ENCODE measurements at places on chromosomes 7 and 10.

- DNase-seq = no peak
Measured at GRCh38 chr7:91267171-91267955, 3.1 kb downstream of the FZD1 start.

- DNase-seq = no peak
Measured at GRCh38 chr7:75969182-75969581, 25.2 kb downstream of the TMEM120A start.

DNA sequence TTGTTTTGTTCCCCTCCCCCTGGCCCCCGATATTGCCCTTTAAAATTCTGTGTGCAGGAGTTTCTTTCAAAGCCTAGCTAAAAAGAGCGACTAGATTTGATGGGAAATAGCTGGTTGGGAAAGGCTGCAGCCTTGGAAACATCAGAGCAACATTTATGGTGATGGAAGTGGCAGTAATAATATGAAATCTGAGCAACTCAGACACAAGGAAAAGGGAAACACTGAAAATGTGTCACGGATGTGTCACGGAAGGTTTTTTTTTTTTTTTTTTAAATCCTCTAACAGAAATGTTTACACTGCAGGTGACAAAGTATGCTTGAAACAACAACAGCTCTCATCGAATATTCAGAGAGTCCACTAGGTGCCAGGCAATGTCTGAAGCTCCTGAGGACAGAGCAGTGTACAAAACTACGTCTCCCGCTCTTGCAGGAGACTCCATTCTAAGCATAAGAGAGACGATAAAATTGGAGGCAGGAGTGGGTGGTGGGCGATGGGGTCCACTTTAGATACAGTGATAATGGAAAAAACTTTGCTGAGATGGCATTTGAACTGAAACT, 143.0 kb downstream of the RSU1 start:
- DNase-seq = no peak

- no peak for DNase-seq
Measured at GRCh38 chr7:155482511-155483183, 24.7 kb downstream of the EN2 start.

DNA sequence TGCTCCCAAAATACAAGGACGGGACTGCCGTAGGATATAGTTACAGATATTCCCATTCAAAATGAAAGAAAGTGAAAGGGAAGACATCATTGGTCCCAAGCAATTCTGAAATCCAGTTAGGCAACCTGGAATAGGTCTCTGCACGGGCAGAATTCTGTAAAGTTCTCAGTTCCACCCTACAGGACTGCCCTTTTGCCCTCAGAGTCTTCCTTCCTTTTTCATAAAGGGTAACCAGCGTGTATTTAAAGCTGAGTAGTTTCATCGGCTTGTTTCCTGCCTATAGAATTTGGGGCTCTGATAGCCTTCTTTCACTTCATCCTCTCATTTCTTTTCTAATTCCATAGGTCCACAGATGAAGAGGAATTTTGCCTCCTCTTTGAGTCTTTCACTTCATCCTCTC, 20.0 kb downstream of the COPG2 start:
- no peak for DNase-seq

DNA sequence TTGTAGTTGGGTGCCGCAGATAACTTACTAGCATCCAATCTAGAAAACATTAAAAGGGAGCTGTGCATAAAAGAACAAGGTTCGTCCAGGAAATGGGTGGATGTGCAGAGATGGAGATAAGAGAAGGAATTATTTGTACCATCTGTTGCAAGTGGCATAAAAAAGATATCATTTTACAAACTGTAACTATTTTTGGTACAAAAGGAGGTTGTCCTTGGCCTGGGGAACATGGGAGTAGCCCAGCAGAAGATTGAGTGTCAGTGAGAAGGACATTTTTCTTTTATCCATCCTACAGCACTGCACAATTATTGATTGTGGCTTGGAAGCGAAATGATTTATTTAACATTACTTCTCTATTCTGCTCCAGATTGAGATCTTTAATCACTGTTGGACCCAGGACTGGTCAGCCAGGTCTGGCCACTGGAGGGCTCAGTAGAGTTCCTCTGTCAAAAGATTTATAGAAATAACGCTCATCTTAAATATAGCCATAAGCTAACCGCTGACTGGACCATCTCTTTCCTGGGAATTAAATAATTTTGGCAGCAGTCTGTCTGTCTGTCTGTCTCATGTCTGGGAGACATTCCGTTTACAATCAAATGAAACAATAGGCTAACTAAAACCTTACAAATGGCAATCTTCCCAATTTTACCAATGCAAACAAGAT, 254.1 kb downstream of the KIAA1217 start:
- no peak for DNase-seq

DNA sequence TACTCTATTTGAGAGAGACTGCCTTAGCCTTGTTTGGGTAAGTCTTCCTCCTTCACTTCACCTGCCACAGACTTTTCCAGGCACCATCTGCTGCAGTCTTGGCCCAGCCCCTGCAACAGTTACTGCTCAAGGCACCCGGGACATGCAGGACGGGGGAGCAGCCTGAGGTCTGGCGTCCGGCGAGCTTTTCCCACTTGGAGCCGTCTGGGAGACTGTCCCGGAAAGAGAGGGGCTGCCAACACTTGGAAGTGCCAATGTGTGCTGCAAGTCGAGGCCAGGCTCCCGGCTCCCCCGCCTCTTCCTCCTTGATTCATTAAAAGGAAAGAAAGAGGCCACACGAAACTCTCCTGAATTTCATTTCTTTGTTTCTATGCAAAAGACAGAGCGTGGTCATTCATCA, 13.7 kb downstream of the HTRA1 start:
- no peak for DNase-seq

GRCh38 chr10:96473866-96474265, 39.9 kb downstream of the TLL2 start:
- no peak for DNase-seq

DNA sequence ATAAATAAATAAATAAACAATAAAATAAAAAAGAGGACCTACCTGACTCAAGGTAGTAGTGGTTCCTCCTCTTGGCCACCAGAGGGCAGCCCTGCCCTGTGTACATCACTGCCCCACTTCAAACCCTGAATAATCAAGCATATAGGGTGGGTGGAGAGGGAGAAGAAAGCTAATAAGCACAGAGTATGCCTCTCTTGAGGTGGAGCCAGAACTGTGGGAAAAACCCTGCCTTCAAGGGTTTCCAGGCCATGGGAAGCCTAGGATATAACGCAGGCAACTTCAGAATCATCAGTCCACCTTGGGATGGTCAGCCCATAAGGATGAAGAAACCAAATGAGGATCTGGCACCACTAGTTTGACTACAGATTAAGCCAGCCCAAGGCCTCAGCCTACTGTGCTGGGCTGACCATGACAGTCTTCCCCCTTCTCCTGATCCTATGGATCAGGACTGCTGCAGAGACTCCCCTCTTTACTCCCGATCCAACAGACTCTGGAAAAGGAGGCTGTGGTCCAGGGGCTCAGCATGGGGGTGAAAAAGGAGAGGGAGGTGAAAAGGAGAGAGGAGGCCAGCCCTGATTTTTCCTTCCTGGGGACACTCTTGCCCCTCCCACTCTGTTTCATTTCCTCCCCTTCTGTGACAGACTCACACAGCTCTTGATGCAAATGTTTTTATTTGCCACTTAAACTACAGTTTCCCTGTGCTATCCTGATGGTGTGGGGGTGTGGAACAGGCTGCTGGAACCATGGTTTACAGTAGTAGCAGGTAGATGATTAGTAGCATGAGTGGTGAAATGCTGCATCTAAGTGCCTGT, 10.1 kb downstream of the AVPI1 start:
- no peak for DNase-seq

- no peak for DNase-seq
Measured at GRCh38 chr7:68394131-68394530, 1204.1 kb upstream of the AUTS2 start.

DNA sequence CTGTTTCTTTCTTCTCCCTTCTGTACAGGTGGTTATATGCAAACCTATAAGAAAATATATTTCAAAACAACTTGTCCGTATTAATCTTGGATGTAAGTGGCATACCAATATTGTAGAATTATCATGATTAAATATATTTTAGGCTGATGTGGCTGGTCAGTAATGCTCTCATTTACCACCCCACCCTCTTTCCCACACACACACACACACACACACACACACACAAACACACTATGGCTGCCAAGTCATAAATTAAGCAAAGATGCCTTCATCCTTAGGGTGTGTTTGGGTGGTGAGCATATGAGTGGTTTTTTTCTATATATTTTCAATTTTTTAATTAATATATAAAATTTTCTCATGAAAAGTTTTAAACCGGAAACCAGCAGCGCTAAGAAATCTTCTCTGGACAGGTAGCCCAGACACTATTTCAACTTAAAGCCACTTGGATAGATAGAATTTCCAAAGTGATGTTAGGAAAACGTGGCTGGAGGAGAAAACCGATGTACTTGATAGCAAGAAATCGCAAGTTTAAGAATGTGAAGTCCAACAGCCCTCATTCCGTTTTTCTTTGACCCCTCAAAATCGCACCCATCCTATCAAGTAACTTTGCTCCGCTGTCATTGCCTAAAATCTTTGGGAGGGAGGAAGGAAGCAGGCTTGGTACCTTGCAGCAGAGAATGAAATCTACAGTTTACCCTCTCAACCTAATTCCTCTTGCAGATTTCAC, 171.7 kb downstream of the FAM107B start:
- no peak for DNase-seq

DNA sequence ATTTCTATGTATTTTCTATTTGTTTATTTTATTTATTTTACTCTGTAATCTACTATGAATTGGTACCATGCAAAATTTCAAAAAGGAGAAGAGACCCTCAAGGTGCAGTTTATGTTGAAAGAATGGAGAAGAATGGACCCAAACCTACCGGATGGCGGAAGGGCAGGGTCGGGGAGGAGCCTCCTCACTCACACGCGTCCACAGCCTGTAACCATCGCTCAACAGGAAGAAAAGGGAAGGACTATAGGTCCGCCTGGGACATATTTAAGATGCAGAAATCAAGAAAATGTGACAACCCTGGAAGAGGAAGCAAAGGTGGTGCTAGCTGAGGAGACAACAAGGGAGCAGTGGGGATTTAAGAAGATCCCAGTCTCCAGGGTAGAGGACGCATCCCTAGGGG, 158.4 kb downstream of the COBL start:
- DNase-seq = no peak

DNA sequence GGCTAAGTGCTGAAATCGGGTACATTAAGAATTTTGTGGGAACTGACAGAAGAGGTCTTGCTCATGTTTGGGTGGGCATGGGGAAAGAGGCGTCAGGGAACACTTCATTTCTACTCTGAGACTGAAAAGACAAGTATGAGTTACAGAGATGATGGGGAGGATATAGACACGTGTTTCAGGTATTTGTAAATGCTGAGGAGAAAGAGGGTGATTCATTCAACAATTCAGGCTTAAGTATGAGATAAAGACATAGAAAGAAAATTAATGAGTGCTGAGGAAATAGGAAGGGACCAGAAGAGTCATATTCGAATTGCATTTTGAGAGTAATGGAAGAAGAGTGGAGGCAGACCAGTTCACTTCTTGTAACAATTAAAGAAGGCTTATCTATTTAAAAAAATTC, 143.6 kb downstream of the HBP1 start:
- DNase-seq = no peak

GRCh38 chr7:100887516-100888290, 1.8 kb downstream of the UFSP1 start:
- DNase-seq = no peak

- DNase-seq = no peak
Measured at GRCh38 chr7:42672339-42672999, 239.4 kb downstream of the C7orf25 start.

DNA sequence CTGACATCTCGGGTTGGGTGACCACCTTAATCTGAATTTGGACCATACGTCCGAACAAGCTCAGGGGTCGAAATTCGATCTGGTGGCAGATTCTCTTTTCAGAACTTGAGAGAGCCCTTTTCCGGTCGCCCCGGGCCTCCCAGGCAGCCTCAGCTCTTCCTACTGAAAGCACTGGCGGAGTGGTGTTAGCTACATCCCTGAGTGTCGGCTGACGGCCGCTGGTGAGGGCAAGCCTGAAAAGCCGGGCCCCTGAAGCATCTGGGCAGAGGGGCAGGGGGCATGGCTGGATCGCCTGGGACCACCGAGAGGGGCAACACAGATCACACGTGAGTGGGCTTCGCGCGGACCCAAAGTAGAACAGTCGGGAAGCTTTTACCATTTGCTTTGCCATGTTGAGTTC, 116.1 kb downstream of the SMURF1 start:
- no peak for DNase-seq

DNA sequence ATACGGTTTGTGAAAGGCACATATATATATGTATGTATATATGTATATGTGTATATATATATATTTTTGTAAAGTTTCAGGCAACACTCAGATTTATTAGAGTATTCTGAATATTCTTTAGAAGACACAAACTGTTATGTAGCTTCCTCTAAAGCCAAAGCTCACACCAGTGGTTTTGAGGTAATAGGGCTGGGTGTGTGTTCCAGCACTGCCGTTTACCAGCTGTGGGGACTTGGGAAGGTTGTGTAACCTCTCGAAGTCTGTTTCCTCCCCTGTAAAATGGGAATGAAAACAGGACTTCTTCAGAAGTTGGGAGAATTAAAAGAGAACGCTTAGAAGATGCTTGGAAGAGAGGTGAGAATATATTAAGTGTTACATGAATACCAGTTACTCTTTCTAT, 94.8 kb downstream of the PRPF18 start:
- DNase-seq = no peak

DNA sequence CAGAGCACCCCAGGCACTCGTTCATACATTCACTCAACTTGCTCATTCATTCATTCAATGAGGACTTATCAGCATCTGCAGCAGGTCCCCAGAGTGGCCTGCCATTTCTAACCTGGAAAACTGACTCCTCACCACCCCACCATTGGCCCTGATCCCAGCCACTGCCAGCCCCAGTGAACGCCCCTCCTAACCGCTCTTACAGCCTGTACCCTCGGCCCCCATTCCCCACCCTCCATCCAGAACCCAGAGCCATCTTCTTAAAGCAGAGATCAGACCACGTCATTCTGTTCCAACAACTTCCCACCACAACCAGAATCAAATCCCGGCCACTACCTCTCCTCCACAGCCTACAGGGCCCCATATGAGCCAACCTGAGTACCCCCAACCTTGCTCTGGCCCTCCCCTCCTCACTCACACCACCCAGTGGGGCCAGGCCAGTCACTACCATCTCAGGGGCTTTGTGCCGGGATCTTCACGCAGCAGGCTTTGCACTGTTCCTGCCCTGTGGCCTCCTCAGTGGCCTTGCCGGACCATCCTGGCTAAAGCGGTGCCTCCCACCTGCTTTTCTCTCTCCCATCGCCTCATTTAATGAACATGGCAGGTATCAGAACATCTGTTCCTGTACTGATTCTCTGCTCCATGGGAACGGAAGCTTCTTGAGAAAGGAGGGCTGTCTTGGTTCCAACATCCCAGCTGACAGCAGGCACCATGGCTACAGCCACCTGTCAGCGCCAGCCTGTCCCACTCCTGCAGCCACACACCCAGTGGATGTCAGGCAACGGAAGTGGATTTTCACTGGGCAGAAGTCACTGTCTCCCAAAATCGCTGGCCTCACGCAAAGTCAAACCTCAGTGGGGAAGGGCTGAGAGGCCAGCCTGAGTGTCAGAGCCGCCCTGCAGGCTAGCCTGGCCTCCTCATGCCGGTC, 45.4 kb downstream of the FAM53B start:
- no peak for DNase-seq

GRCh38 chr7:101882005-101882421, 64.6 kb downstream of the CUX1 start:
- DNase-seq = no peak

GRCh38 chr7:94452239-94452638, 57.4 kb upstream of the CASD1 start:
- DNase-seq = no peak

- DNase-seq = no peak
Measured at GRCh38 chr7:150856303-150857275, 4.3 kb downstream of the AOC1 start.

GRCh38 chr7:40057292-40057691, 77.1 kb downstream of the MPLKIP start:
- DNase-seq = no peak

GRCh38 chr7:49822856-49823255, 49.4 kb downstream of the VWC2 start:
- DNase-seq = no peak
